Activated naive CD4-positive, alpha-beta T cell treated with anti-CD3 and anti-CD28 coated beads, Interleukin-2, amount 50 U/mL, for 16 hours (primary cell): ENCODE measurements at places on chromosomes 2 and 18.

DNA sequence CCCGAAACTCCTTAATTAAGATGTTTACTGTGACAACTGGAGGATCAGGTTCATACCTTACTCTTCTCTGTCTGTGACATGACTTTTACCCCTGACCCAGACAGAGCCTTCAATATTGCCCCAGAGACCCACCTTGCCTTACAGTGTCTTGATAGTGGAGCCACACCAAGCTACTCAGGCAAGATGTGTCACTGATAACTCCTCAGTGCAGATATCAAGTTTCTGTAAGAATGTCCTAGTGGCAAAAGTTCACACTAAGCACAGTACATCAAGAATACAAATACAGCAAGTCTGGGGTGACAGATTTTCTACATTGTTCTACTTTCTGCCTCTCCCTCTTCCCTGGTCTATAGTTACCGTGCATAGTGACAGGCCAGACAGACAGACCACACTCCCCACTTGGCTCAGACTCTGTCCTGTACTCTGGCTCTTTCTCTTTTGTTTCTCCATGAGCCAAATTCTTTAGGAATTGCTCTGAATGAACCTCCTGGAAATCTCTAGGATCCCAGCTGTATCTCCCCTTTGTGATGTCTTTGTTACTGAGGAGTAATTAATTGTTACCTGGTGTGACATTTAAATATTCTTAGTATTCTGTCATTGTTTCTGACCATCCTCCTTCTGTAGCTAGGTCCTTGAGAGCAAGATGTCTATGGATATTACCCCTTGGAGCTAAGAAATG is 24.1 kb upstream of the APOB start:
- DNase-seq = no peak

GRCh38 chr2:44969936-44970335 is 28.4 kb downstream of the SIX3 start:
- no peak for DNase-seq

GRCh38 chr2:11498543-11499034 is 32.6 kb upstream of the E2F6 start:
- no peak for DNase-seq

GRCh38 chr2:213317929-213318328 is 33.7 kb downstream of the SPAG16 start:
- DNase-seq = no peak

- DNase-seq = no peak
Observed at GRCh38 chr2:19580830-19581229, 222.4 kb upstream of the OSR1 start.

DNA sequence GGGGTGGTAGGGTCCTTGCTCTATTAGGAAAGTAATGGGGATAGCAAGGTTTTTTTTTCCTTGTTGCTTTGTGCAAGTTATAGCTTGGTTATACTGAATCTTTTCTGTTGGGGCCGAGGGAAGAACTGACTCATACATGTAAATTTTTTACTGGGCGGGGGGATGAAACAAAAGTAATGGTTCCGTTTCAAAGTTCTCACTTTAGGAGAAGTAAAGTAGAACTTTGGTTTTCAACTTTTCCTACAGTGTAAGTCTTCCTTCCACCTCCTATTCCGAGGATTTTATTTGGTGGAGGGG is 1.1 kb downstream of the AFTPH start:
- DNase-seq = peak; percentile 44

DNA sequence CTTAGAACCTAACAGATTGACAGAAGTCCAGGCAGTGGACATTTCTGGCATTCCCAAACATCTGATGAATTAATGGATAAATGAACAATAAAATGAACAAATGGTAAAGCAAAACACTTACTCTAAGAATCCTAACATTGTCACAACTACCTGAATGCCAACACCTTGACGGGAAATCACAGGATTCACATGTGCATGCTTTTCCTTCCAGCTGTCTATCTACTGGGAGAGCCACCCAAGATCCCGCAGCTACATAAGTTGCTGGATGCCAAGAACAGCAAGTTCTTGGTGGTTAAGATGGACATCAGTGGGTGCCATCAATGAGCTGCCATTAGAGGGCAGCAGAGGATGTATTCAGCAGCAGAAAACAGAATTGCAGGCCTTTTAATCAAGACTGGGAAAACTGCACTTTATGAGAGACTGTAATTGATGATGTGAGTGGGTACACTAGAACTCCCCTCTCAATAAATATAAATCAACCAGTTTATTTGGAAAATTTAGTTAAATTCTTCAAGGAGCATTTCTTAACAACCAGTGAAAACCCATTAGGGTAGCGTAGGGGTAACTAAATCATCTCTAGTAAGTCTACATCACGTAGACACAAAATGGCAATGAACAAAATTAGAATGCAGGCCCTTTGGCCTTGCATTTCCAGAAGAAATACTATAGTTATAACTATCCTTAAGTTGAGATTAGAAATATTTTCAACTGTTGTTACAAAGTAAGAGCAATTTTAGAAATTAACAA is 45.6 kb downstream of the SESTD1 start:
- DNase-seq = peak; percentile 52

DNA sequence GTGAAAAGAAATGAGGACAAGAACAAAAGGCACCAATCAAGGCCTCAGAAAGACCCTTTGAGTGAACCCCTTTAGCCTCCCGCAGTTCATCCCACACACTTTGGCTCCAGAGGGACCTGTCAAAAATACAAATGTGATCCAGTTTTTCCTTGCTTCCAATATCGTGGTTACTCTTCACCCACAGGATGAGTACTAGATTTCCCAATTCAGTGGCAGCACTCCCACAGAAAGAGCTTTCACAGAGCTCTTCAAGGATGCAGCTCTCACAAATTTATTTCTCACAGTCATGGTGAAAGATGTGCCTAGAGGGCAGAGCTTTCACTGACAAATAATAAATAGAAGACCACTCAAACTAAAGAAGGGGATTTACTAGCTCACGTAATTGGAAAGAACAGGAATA is 3.0 kb upstream of the GFPT1 start:
- DNase-seq = no peak

GRCh38 chr2:38602136-38602731 is 494 bp downstream of the HNRNPLL start:
- DNase-seq = peak; percentile 42
